Activated naive CD8-positive, alpha-beta T cell treated with anti-CD3 and anti-CD28 coated beads, Interleukin-2, amount 50 U/mL, for 16 hours (primary cell): ENCODE measurements at places on chromosomes 4 and X.

DNA sequence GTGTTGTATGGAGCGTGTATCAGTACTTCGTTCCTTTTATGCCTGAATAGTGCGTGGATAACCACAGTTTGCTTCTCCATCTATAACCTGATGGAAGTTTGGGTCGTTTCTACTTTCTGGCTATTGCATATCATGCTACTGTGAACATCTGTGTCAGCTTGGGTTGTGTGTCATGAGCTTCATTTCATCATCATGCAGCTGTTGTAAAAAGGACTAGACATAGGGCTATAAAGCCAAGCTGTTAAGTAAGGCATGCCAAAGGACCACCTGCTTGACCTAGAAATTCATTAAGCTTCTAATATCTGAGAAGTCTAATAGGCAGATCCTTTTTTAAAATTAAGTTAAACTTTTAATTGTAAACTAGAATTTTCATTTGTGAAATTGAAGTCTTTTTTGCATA lies 18.4 kb downstream of the SMS start:
- no peak for DNase-seq

DNA sequence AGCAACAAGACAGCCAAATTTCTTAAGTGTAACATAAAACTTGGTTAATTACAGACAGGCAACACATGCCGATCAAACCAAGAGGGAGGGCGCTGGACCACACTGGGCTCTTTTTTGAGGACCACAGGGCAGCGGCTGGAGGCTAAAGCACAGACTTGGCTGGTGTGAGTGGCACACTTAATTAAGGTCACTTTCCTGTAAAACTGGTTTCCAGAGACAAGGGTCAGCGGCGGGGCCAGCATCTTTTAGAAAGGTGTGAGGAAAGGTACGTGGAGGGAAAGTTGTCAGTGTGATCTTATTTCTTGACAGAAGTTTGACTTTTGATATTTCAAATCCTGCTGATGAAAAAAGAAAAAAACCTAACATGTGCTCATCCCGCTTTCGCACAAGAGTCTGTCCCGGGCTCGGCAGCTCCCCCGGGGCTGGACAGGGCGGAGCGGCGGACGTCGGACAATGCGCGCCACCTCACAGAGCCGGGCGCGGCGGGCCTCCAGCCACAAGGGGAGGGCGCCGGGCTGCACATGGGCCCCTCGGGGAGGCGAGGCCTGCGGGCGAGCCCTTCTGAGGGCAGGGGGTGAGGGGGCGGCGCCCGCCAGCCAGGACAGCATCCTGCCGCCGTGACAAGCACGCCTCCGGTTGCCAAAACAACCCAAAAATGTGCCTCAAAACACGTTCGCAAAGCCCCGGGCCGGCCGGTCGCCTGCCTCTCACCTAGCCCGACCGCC lies 660 bp upstream of the HSPA4L start:
- no peak for DNase-seq

GRCh38 chr4:384311-385010 lies 46.8 kb downstream of the ZNF141 start:
- no peak for DNase-seq

DNA sequence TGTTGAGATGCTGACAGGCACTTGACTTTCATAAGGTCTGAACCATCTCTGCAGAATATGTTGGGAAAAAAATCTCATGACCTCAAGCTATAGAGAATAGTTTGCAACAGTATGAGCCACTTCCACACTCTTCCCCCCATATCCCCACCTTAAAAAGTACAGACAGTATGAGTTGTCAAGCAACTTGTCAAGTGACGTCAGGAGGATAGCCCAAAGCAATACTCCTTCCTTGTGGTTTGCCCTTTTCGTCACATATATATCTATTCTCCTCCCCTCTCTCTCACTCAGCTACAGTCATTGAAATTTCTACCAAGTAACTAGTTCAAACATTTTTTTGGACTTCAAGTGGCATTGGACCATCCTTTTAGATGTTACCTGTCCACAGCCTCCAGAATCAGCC lies 67.7 kb downstream of the MCF2 start:
- DNase-seq: no peak

GRCh38 chr4:184275766-184276165 lies 58.1 kb upstream of the ENPP6 start:
- DNase-seq: no peak

- DNase-seq: no peak
Measured at GRCh38 chr4:56348576-56348975, 38.7 kb downstream of the AASDH start.

DNA sequence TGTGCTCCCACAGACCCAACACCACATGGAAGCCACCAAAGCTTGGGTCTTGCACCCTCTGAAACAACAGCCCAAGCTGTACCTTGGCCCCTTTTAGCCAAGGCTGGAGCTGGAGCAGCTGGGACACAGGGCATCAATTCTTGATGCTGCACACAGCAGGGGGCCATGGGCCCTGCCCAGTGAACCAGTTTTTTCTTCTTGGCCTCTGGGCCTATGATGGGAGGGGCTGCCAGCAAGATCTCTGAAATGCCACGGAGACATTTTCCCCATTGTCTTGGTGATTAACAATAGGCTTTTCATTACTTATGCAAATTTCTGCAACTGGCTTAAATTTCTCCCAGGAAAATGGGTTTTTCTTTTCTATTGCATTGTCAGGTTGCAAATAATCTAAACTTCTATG lies 49.0 kb downstream of the SPANXA2 start:
- DNase-seq: no peak

DNA sequence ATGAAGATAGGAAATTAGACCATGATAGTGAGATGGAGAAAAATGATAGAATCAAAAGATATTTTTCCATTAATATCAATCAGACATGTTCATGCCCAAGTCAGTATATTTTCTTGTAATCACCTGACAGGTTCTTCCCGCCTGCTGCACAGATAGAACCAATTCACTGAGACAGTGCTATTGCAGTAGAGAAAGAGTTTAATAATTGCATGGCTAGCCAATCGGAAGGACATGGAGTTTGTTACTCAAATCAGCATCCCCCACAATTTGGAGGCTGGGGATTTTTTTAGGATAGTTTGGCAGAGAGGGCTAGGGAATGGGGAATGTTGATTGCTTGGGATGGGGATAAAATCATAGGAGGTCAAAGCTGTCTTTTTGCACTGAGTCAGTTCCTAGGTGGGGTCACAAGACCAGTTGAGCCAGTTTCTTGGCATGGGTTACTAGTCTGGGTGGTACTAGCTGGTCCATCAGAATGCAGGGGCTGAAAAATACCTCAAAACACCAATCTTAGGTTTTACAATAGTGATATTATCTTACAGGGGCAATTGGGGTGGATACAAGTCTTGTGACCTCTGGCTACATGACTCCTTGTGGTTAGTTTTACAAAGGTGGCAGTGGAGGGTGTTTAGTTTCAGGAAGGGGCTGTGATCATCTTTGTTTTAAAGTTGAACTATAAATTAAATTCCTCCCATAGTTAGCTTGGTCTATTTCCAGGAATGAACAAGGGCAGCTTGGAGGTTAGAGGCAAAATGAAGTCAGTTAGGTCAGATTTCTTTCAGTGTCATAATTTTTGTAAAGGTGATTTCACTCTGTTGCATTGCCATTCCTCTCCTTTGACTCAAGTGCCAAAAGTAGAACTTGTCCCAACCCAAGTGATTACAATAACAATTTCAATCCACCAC lies 100.3 kb upstream of the PDE5A start:
- DNase-seq: no peak

DNA sequence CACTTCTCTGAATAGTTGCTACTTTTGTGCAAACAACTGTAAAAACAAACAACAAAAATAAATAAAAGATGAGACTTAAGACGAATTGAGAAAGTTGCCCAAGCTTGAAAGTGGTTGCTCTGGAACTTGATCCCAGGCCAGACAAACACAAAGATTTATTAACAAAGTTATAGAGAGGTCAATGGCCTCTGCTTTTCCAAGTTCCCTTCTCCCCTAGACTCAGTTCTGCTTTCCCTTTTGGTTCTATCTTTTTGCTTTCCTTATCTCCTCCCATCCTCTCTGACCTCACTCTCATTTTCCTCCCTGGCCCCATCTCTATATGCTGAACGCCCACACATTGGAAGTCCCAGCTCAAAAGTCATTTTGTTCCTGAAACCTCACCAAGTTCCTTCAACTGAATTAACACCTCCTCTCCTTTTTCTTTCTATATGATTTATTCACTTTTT lies 82.7 kb downstream of the MXRA5 start:
- no peak for DNase-seq

DNA sequence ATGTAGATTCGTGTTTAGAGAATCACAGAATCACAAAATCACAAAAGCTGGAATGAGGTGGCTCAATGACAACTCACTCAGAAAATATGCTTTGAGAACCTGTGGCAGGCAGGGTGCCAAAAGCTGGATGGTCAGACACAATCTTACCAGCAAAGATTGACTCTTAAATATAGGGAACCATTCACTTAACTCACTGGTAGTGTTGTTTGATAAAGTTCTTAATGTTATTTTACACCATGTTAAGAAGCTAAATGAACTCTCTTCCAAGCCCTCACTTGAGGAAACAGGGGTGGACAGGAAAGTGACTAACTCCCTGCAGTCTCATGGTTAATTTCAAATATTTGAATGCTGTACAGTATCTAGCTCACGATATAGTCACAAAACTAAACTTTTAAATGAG lies 5.7 kb upstream of the SCOC start:
- DNase-seq: no peak

- DNase-seq: no peak
Measured at GRCh38 chrX:117376460-117376859, 740.1 kb downstream of the KLHL13 start.
